CD4-positive, alpha-beta T cell treated with Interleukin-10 for 1 hour (primary cell): ENCODE measurements at places on chromosomes 2 and 18.
A peak's percentile ranks its signal among the peaks of the same experiment; 100 is the strongest.

DNA sequence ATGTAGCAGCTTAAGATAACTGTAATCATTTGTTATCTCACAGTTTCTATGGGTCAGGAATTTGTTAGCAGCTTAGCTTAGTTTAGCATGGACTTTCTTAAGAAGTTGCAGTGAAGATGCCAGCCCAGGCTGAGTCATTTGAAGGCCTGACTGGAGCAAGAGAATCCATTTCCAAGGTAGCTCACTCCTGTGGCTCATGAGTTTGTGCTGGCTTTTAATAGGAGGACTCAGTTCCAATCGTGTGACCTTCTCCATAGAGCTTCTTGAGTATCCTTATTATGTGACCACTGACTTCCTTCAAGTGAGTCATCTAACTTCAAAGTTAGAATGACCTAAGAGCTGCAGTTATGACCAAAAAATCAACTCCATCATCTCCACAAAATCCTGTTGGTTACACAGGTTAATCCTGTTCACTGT is 1.4 kb downstream of the GPATCH11 start:
- DNase-seq, result no peak

DNA sequence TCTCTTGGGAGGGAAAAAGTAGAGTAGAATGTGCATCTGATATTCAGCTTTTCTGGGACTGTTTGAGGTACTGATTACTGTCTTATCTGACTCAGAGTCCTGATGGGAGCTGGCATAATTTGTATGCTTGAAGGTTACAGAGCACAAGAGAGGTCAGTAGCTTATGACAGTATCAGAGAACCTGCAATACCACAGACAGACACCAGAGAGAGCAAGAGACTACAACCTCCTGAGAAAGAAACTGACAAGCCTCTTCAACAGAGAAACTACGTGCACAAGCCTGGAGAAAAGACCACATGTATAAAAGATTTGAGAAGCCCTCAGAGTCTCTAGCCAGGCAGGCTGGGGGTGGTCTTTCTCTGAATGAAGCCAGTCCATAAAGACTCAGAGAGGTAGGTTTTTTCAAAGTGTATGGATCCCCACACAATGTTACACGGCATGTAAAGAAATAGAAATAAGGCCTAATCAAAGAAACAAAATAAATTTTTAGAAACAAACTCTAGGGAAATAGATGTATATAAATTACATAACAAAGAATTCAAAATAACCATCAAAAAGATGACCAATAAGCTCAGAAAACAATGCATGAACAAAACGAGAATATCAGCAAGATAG is 568.3 kb downstream of the LRRTM4 start:
- no peak for DNase-seq

- DNase-seq, result no peak
Measured at GRCh38 chr2:7131261-7131660, 214.0 kb downstream of the RNF144A start.

DNA sequence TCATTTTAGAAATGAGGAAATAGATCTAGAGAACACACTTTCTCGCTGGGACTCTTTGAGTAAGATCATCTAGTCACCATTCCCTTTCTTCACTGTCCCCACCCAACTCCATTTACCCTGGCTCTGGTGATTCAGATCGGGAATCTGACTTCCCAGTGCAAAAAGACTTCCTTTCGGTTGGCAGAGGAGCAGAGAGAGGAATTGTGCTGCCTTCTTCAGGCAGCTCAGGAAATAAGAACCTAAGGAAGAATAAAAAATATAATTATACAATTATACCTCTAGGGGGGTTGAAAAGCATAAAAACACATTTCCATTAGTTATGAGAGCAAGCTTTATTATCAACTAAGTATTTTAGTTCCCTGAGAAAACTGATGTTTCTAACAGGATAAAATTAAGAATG is 9.3 kb upstream of the MPP4 start:
- DNase-seq, result no peak

DNA sequence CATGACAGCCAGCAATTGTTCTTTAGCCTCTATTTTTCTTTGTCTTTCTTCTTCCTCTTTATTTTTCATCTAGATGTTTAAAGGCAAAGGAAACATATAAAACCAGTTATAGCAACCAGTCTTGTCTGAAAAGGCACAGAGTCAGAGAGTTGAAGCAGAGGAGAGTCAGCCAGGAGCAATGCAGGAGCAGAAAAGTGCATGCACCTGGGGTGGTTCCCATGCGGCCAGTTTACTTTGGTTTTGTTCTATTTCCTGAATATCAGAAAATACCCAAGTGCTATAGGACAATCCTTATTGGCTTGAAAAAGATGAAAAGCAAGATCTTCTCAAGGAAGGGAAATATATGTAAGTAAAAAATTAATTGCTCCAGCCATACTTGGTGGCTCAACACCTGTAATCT is 44.9 kb downstream of the CFAP210 start:
- DNase-seq, result no peak

GRCh38 chr18:22088029-22088428 is 81.4 kb upstream of the GATA6 start:
- no peak for DNase-seq

DNA sequence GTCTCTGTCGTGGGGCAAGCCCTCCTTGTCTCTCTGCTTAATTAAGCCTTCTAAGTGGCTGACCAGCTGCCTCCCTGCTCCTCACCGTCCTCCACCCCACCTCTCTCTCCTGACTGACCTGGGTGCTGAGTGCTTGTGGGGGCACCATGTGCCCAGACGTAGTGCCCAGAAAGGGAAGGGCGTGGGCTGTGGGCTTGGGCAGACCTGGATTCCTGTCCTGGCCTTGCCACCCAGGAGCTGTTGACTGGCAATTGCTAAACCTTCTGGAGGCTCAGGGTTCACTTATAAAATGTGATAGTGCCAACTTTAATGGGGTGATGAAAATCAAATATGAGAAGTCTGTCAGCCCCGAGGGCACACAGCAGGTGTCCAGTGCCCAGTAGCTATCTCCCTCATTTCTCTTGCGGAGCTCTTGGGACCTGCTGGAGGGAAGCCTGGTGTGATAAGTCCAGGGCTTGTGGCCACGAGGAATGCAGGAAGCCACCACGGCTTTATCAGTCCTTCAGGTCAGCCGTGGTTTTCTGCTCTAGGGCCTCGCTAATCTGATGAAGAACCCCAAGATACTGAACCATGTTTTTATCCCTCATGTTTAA is 22.0 kb upstream of the INHBB start:
- DNase-seq, result no peak

GRCh38 chr18:23927821-23928746 is 86.5 kb upstream of the TTC39C start:
- no peak for DNase-seq

DNA sequence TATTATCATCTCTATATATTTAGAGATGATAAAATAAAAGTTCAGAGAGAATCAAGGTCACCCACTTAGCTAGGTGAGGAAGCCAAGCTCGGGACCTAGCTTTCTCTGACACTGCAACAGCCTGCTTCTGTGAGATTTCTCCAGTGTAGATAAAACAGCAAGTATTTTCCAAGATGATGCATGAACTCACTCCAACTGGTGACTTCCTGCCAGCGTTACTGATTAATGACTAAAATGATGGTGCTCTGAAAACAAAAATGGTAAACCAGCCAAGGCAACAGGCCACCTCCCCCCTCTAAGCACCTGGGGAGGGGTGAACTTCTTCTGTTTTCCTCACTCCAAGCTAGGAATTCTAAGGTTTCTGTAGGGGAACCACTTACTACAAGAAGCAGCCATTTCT is 510.2 kb upstream of the ID2 start:
- DNase-seq, result no peak

DNA sequence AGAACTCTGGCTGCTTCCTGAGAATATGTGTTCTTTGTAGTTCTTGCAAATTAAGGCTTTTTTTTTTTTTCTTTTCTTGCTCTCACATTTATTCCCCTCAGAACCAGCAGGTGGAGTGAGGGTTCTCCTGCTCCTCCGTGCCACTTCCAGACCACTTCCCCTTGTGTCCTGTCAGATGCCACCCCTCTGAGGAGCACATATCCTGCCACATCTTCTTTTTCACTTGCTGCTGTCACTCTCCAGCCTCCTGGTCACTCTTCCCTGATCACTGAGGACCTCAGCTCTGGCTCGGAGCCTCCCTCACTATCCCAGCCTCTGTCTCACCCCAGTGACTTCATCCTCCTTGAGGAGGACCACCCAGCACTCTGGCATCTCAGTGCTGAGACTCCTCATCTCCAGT is 100.5 kb downstream of the TACR1 start:
- DNase-seq, result no peak

- DNase-seq, result no peak
Measured at GRCh38 chr2:46175419-46175818, 121.8 kb upstream of the EPAS1 start.

DNA sequence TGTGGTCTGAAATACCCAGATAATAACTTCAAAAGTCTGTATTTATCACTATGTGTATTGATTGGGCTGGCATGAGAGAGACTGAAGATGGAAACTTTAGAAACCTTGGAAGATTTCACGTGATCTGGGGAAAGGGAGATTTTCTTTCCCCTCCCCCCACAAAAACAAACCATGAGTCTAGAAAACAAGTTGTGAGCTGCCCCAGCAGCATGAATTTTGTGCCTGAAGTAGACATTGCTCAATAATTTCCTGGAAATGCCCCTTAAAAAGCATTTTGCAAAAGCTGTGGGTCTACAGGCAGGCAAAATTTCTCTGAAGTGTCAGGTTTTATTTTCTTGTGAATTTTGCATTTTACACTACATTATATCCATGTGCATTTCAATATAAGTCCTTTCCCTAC is 101.8 kb downstream of the ETAA1 start:
- no peak for DNase-seq

GRCh38 chr2:219713110-219713509 is 85.7 kb downstream of the SLC4A3 start:
- no peak for DNase-seq

DNA sequence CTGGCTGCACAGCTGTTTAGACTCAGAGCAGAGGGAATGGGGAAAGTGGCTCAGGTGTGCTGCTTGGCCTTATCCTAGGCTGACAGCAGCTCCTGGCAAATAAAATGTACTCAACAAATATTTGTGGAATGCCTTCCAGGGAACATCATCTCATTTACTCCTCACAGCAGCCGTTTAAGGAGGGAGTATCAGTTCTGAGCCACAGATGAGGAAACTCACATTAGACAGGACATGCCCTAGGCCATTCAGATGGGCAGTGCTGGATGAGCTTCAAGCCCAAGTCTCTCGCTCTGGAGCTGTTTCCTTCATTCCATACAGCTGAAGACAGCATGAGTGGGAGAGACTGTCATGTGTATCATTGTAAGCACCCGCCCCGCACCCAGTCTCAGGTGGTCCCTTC is 129.6 kb upstream of the CNGA3 start:
- no peak for DNase-seq

DNA sequence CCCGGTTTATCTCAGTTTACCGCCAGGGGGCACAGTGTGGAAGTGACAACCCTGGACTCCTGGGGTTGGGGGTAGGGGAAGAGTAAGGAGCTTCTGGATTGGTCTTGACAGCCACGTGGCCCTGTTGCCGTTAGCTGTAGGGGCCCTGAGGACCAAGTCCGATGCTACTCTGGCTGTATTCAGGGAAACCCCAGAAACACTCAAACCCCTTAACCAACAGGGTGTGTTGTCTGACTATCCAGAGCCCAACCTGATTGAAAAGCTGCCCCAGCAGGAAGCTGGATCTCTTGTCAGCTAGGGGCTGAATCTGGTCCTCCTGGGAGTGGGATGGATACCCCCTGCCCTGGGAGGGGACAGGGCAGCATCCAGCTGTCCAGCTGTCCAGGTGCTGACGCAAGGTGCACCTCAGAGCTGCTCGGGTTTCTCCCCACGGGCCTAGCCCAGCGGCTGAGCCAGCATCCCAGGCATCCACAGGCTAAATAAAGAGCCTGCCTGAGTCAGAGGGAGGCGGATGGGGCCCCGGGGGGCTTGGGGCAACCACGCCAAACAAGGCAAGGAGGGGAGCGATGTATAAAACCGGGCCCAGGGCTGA is 3.1 kb upstream of the GMPPA start:
- peak; percentile 66 for DNase-seq

DNA sequence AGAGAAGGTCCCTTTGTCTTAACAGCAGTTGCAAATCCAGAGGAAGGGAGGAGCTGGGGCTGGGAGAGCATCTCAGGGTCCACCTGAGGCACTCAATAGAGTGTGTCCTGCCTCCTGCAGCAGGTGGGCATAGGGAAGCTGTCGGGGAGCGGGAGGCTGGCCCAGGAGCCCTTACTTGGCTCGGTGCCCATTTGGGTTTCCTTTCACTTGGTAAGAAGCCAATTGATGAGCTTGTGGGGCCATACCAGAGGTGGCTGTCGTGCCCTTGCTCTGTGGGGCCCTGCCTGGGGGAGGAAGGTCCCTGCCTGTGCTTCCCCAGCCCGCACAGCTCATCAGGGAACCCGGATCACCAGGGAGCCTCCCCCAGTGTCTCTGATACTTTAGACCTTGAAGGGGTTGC is 229.7 kb downstream of the DYSF start:
- no peak for DNase-seq

DNA sequence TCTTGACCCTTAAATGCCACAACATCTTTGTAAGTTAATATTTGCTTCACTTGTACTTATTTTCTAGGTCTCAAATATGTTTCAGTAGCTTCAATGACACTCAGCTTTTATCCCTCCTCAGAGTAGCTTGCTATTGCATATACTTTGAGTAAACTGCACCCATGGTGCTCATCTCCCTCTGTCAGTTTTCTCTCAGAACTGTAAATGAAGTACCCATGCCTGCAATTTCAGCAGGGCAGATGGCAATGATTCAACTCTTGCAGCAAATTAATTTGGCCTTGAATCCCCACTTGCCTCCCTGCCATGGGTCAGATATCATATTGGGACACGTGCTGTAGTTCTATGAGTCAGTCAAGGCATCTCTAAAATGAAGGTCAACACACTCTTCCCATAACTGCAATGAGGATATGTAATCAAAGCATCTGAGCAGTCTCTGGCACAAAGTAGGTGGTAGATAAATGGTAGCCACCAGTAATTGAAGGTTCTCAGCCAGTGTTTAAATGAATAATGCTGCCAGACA is 225.8 kb downstream of the PIEZO2 start:
- no peak for DNase-seq
